Putamen (tissue), 1 donor: ENCODE measurements at places on chromosomes 6 and 20.

DNA sequence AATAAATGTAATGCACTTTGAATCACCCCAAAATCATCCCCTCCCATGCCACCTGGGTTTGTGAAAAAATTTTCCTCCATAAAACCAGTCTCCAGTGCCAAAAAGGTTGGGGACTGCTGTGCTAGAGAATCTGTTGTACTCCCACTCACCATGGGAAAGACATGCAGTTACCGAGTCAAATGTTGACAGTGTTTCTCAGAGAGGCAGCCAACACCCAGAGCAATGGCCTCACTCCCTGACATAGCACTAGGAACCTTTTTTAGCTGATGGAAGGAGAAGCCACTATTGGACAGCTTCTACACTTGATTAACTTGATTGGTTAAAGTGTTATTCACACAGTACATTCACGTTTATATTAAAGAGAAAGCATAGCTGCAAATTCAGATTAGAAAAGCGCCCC lies 59.8 kb upstream of the MANEA start:
- no peak for DNase-seq

DNA sequence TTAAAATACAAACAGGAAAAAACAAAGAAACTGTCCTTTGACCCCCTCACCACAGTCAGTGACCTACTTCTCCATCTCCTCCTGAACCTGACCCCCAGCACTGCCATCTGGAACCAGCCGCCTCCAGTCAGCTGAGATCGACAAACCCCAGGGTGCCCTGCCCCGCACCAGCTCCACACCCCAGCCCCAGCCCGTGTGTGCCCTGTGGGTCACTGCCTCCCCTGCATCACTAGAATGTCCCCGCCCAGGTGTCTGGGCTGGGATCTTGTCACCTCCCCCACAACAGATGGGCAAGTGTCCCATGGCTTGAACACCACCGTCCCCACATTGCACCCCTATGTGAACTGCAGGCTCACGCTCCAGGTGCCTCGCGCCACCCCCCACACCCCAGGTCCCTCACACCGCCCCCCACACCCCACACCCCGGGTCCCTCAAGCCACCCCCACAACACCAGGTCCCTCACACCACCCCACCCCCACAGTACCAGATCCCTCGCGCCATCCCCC lies 13.3 kb downstream of the TAF4 start:
- DNase-seq, result no peak

GRCh38 chr6:156925718-156926607 lies 148.8 kb downstream of the ARID1B start:
- no peak for DNase-seq

- DNase-seq, result no peak
Measured at GRCh38 chr20:47241345-47241781, 115.1 kb downstream of the ZMYND8 start.

GRCh38 chr20:59176812-59177211 lies 13.2 kb downstream of the ZNF831 start:
- no peak for DNase-seq

- no peak for DNase-seq
Measured at GRCh38 chr6:167268683-167269280, 22.3 kb upstream of the UNC93A start.

GRCh38 chr6:89483111-89483720 lies 50.3 kb downstream of the ANKRD6 start:
- peak; percentile 29 for DNase-seq

DNA sequence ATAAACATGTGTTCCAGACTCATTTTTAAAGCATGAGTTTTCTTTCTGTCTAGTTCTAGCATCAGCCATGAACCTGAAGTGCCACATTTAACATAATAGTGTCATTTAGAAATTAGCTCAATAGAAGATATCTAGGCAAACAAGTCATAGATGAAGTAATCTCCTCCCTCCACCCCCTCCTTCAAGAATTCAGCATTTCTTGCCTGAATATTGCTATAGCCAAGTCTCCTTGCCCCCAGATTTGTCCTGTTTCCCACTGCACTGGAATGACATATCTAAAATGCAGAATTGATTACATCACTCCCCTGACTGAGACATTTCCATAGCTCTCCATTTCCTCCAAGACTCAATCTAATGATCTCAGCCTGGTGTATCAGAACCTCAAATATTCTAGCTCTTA lies 134.9 kb upstream of the BACH2 start:
- DNase-seq, result no peak

DNA sequence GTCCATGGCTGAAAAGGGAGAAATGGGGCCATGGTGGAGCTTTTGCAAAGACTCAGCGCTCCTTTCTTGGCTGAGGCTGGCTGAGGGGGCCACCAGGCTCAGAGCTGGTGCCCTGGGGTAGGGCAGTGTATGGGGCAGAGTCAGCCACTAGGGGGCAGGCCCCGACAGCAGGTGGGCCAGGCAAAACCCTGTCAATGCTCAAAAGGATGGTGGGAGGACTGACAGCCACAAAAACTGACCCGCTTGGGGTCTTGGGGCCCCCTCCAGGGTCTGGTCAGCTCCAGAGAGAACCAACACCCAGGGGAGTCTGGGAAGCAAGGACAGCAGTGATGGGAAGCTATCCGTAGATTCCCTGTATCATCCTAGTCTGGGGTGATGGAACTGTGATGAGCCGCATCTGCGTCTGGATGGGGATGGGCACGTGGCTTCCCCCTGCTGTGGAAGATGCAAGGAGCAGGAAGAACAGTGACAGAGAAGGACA lies 306.9 kb downstream of the DHX35 start:
- peak; percentile 6 for DNase-seq

- no peak for DNase-seq
Measured at GRCh38 chr6:152984513-152984872, 1.7 kb upstream of the FBXO5 start.

DNA sequence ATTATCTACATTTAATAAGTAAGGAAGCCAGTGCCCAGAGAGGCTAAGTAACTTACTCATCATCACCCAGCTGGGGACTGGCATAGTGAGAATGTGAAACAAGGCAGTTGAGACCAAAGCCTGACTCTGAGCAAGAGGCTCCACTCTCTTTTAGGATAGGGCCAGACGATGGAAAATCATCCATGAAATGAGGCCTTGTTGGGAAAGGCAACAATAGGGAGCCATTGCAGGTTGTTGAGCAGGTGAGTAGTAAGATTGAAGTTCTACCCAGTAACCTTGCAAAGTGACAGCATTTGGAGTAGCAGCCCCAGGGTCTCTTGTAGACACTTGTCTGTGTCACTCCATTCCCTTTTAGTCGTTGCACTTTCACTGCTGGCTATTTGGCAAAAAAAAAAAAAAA lies 2.5 kb upstream of the CPNE5 start:
- DNase-seq, result no peak

DNA sequence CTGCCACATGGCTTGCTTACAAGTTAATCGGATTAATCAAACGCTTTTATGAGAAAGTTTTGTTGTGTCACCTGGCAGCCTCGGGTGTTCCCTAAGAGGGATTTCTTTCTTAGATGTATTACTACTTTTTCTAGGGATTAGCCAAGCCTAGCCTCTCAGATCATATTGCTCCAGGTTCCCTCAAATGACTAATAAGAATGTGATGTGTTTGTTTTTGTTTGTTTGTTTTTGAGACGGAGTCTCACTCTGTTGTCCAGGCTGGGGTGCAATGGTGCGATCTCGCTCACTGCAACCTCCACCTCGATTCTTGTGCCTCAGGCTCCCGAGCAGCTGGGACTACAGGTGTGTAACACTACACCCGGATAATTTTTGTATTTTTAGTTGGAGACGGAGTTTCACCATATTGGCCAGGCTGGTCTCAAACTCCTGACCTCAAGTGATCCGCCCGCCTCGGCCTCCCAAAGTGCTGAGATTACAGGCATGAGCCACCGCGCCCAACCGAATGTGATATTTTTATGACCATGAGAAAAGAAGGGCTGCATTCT lies 977 bp downstream of the HMGN4 start:
- DNase-seq, result no peak

- DNase-seq, result no peak
Measured at GRCh38 chr20:2335096-2335870, 39.5 kb downstream of the TGM3 start.

- no peak for DNase-seq
Measured at GRCh38 chr20:50077818-50078601, 34.9 kb downstream of the UBE2V1 start.

DNA sequence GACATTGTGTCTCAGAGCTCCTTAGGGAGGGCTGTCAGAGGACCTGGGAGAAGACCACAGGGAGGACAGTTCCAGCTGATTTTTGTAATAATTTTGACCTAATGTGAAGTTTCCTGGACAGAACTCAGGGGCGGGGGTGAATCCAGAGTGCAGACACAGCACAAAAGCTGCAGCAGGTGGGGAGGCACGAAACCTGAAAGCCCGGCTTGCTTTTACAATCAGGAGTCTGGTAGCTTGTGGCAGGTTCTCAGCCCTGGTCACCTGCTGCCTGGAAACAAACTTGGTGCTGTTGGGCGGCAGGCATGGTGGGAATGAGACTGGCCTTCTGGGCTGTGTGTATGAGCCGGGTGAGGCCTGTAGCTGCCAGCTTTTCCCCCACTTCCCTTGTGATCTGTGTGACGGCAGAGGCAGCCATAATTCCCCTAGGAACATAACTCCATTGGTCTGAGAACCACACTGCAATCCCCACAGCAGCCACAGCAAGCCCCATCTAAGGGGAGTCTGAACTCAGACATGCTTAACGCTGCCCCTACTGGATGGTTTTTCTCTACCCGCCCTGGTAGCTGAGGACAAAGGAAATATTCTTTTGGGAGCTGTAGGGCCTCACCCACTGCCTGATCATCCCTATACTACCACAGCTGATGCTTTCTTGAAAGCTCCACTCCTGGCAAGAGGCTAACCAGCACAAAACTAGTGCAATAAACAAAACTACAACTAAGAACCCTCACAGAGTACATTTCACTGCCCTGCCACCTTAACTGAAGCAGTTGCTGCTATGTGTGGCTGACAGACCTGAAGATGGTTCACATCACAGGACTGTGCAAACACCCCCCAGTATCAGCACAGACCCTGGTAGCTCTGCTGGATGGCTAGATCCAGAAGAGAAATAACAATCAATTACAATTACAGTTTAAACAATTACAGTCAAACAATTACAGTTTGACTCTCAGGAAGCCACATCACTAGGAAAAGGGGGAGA lies 1055.1 kb upstream of the GJE1 start:
- DNase-seq, result no peak
